HepG2 (cell line): ENCODE measurements at places on chromosomes 13 and 19. TPM values are rescaled to one million over a fixed set of nuclear protein-coding genes. Genes with fewer than 3 reads are reported as not detected.

GRCh38 chr19:395467-395866, 13.5 kb downstream of the C2CD4C start:
- no peak for DNase-seq

- no peak for DNase-seq
These were observed 34.3 kb downstream of the SERP2 start for GRCh38 chr13:44407891-44408290.

- DNase-seq, result no peak
These were observed 519 bp downstream of the PTPRS start for GRCh38 chr19:5339950-5340636.

GRCh38 chr19:6418562-6418932, 6.1 kb downstream of the KHSRP start:
- no peak for DNase-seq

PDX1 gene
- polyA plus RNA-seq, result not detected in 2 replicates

- DNase-seq, result no peak
These were observed 10.0 kb upstream of the PNMA8A start for GRCh38 chr19:46481223-46481848.

GRCh38 chr13:39527961-39528660, 74.9 kb downstream of the LHFPL6 start:
- no peak for DNase-seq

- DNase-seq, result peak; percentile 51
These were observed 48.4 kb upstream of the EBPL start for GRCh38 chr13:49739498-49740187.

RNF113B gene
- not detected in 2 replicates for polyA plus RNA-seq

KLF1 gene
- not detected in 2 replicates for polyA plus RNA-seq

DNA sequence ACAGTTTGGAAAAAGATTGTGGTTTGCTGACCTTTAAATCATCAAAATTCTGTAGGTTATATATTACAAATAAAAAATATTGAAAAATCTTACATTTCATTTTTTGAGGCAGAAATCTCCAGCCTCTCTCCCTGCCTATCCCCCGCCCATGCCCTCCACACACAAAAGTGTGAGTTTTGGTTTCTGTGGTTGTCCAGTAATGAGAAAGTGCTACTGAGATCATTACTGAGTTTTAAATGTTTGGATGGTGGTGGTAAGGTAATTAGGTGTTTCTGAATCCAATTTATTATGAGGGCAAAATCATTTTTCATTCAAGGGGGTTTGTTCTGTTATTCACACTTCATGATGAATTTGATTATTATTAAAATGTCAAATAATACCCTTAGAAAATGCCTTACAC, 448.0 kb upstream of the SLC10A2 start:
- no peak for DNase-seq

GRCh38 chr19:52725528-52725961, 9.3 kb downstream of the ZNF611 start:
- DNase-seq, result no peak

DNA sequence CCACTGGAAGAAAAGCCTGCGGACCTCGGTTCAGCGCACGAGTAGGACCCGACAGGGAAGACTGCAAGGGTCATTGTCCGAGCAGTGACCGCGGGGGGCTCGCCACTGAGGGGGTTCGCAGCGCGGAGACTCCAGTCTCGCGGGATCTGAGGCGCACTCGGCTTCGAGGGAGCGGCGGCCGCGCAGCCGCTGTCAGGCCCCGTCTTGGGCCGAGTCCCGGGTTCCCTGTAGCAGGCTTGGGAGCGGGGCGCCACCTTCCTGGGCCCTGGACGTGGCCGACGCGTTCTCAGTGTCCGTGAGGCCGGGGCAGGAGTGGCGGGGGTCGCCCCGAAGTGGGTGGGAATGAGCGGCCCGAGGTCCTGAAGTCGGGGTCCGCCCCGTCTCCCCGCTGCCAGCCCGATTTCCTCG, 474 bp upstream of the FAM174C start:
- no peak for DNase-seq

DNA sequence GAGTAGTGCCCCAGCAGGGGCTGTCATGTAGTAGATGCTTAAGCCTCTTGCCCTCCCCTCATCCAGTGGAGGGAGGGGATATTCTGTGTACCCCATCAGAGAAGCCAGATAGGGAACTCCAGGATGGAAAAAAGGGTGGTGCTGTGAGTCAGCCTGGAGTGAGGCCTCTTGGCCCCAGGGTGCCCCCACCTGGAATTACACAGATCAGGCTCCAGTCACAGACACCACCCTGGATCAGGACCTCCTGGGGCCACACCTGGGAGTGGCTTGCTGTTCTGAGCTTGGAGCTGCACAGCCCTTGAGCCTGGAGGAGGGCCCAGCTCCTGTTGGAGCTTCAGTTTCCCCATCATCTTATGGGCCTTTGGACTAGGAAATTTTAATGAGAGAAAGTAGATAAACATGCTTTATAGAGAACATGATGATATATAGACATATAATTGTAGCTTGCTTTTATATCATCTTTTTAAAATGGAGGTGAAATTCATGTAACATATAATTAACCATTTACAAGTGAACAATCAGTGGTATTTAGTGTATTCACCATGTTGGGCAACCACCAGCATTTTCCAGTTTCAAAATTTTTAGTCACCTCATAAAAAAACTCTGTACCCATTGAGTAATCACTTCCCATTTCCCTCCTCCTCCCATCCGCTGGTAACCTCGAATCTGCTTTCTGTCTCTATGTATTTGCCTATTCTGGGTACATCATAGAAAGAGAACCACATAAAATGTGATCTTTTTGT, 24.6 kb downstream of the CYP4F22 start:
- DNase-seq, result no peak

DNA sequence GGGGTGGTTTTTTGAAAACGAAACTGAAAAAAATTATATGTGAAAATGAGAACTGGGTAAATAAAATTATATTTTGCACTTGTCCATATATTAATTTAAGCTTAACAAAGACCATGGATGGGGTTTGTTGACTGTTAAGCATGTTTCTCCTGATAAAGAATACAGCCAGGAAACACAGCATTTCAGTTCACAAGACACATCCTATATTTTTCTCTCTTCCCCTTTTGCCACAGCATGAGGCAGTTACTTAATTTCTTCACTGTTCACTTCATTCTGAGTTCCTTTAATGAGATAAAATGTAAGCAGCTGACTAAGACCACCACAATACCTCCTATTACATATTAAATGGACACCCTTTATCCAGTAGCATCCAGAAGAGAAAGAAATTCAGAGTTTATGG, 64.0 kb downstream of the RXFP2 start:
- DNase-seq, result no peak

GRCh38 chr19:15683411-15683810, 10.5 kb downstream of the CYP4F12 start:
- DNase-seq, result no peak

GRCh38 chr19:46530636-46531035, 35.0 kb upstream of the PNMA8B start:
- DNase-seq, result no peak
